Urinary bladder (tissue), 4 donors: ENCODE measurements at places on chromosomes 6 and 20. TPM values are rescaled to one million over a fixed set of nuclear protein-coding genes. Genes with fewer than 3 reads are reported as not detected.

DNA sequence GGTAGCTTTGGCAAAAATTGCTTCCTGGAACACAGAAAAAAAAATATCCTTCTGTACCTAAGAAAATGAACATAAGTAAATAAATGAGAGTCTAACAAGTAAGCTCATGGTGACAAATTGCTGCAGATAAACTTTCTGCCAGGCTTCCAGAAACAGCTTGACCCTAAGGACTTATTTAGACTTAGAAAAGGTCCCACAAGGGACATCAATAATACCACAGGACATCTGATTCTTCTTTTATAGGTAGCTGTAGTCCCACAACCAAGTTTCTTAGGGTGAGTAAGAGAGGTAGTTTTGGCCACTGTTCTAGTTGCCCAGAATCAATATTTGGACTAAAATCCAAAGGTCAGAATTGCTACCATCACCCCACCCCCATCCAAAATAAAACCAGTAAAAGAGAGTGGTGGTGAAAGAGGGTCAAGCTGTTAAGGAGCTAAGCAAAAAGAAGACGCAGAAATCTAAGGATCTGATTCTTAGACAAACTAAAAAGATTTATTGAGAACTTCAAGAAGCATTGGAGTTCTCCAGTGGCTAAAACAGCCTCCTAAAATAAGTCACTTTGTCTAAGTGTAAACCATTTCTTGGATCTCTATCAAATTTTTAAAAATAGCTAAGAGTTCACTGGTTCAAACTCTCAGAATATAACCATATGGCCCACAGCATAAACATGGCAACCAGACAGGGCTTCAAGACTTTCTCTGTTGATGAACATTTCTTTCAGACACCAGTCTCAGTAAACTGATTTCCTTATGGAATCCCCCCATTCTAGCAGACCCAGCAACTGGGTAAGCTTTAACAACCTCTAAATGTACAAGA is 180.6 kb downstream of the PTPRK start:
- DNase-seq, result no peak

- no peak for DNase-seq
Observed at GRCh38 chr6:129707028-129707427, 2.9 kb downstream of the ARHGAP18 start.

PKHD1 gene
- total RNA-seq, result 3.6 TPM

DNA sequence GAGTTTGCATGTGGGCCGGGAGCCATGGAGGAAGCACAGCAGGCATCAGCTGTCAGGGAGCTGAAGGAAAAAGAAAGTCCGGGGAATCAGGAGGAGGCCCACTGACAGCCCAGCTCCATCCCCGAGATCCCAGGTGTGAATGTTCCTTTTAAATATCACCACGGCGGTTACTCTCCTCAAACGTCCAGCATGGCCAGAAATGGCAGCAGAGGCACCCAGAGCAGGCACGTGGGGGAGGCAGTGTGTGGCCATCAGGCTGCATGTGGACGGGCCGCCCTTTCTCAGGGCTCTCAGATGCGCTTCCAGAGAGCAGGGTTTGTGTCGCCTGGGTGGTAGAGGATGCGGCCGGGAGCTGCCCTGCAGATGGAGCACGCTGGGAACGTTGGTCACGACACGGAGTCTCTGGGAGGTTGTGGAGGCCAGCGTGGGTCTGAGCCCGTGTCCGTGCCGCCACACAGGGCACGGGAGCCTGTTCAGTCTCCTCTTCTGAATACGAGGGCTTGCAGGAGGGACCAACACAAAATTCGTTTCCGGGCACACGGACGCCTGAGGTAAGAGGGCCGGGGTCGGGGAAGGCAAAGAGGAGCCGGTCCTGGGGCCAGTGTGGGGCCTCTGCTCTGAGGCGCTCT is 45.3 kb upstream of the DACT2 start:
- DNase-seq, result no peak

CLPSL2 gene
- not detected for total RNA-seq

ADGRF5 gene
- 41.3 TPM for total RNA-seq

MAK gene
- total RNA-seq, result 0.05 TPM

DNA sequence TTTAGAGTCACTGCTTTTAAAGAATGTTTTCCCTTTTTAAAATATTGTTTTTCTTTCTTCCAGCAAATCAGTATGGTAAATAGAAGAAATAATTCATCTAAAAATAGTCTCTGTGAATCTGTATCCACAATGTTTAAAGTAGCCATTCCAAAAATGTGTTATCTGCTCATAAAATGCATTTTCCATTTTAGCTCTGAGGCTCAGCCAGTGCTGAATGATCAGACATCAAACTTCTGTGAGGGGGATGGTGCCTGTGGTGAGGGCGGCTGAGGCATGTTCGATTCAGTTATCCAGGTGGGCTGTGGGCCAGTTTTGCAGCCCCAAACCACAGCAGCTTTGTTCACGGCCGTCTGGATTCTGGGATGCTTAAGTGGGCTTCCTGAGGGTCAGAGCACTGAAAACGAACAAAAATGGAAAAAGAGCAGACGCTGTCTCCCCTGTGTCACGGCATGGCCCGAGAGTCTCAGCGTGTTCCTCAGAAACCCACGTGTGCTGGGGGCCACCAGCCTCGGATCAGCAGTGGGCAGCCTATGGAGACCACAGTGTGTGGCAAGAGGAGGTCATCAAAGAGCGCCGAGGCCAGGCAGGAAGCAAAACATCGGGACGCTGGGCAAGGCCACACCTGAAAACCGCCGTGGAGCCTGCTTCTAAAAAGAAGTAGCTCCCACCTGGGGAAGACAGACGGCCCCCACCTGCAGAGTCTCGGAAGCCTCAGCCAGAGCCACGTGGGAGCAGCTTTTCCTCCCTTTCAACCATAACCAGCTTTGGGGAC is 134.9 kb upstream of the THBS2 start:
- DNase-seq, result no peak

SLC22A7 gene
- total RNA-seq, result not detected

DNA sequence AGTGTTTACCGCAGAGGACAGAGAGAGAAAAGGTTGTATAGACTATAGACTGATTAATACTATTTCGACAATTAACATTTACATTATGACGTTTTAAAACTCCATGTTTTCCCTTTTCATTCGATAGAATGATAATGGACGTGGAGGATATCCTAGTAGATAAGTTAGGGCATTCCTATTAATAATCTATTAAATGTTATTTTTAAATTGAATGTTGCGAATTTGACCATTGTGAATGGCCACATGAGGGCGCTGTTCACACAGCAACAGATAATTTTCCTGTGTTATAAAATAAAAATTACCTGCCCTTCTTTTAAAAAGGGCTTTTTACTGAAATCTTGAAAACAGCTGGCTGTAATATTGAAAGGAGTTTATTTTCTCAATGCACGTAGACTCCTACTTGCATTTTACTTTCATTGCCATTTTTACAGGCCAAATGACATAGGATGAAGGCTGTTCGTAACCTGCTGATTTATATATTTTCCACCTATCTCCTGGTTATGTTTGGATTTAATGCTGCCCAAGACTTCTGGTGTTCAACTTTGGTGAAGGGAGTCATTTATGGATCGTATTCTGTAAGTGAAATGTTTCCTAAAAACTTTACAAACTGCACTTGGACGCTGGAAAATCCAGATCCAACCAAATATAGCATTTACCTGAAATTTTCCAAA is 3.3 kb downstream of the ADGRB3 start:
- no peak for DNase-seq

- DNase-seq, result no peak
Observed at GRCh38 chr20:39358052-39358451, 395.9 kb downstream of the DHX35 start.

- DNase-seq, result no peak
Observed at GRCh38 chr6:27139756-27140579, 107.5 kb upstream of the PRSS16 start.

DNA sequence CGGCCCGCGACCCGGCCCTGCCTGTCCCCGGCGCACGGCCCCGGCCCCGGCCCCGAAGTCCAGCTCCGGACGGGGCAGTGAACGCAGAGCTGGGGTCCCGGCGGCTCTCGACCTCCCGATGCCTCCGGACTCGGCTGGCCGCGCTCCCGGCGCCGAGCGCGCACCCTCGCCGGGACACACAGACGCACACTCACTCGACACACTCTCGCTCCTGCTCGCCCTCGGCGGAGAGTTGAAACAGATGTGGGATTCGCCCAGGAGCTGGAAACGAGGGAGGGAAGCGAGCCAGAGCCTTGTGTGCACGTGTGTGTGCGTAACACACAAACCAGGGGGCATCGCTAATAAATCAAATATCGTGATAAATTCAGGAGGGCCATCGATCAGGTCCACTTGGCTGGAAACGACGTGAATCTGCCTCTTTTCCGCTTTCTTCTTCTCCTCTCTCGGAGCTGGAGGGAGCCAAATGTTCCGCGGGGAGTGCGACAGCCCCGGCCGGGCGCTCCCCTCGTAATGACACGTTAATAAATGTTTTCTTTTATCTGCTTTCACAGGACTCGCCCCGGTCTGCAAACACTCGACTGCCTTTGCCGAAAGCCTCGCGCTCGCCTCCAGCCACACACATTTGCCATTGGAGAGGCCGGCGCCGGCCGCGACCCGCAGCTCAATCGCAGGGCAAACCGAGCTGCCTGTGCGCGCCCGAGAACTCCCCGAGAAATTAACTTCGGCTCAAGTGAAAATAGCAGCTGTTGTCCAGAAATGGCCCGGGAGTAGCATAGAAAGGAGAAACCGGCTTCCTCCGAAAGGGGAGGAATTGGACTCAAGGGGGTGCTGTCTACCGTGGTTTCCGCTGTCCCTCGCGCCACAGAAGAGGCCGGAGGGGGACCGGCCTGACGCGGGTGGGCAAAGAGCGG is 828 bp upstream of the SULF2 start:
- DNase-seq, result peak; percentile 79

FAM83D gene
- total RNA-seq, result 11.4 TPM

DNA sequence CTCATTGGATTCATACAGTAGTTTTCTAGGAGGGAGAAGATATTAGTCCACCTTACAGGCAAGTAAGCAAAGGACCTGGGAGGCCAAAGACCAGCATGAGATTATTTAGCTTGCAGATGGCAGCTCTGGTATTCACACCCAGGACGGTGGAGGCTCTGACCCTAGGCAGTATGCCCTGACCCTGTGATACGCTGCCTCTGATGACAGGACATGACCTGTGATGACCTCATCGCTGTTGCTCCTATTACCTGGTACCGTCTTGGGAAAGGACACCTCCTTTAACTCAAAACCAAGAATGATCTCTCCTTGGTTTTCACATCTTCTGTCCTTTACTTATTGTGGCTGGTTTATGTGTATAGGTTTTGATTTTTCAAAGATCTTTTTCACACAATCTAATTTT is 298.6 kb downstream of the CLIC5 start:
- no peak for DNase-seq

NRSN1 gene
- 0.90 TPM for total RNA-seq

DNA sequence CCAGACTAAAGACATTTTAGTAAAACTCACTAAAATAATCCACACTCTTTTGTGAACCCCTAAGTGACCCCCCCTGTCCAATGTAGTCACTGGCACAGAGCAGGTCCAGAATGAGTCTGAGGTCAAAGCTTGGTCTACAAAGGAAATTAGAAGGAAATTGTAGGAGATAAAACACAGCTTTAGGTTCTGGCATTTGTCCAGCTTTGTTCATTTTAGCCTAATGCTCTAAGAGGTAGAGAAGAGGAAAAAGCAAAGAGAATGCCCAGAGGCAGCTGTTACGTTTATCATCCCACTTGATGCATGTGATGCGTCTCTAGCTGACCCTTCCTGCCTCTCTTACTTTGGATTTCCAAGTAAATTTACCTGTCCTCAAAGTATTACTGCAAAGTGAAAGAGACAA is 62.5 kb downstream of the CNKSR3 start:
- peak; percentile 70 for DNase-seq

GRCh38 chr6:136031982-136032381 is 180.5 kb downstream of the PDE7B start:
- no peak for DNase-seq

SOD2 gene
- 103 TPM for total RNA-seq

- no peak for DNase-seq
Observed at GRCh38 chr6:17006543-17006942, 95.3 kb upstream of the STMND1 start.

SDCBP2 gene
- 1.9 TPM for total RNA-seq

OOEP gene
- not detected for total RNA-seq

DNA sequence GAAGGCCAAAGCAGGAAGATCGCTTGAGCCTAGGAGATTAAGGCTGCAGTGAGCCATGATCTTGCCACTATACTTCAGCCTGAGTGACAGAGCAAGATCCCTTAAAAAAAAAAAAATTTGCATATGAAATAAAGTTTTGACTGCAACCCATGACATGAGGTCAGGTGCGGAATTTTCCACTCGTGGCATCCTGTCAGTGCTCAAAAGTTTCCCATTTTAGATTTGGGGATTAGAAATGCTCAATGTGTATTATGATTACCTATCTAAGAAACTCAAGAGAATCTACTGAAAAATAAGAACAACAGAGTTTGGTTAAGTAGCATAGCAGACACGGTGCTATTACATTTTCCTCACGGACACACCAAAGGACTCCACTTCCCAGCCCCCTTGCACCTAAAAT is 11.7 kb downstream of the SLC23A2 start:
- no peak for DNase-seq

GRCh38 chr20:33410081-33410742 is 8.9 kb upstream of the CDK5RAP1 start:
- DNase-seq, result no peak

NAA20 gene
- 42.3 TPM for total RNA-seq

- peak; percentile 17 for DNase-seq
Observed at GRCh38 chr6:121437851-121438651, 2.6 kb downstream of the GJA1 start.

HRH3 gene
- total RNA-seq, result 0.16 TPM

DNA sequence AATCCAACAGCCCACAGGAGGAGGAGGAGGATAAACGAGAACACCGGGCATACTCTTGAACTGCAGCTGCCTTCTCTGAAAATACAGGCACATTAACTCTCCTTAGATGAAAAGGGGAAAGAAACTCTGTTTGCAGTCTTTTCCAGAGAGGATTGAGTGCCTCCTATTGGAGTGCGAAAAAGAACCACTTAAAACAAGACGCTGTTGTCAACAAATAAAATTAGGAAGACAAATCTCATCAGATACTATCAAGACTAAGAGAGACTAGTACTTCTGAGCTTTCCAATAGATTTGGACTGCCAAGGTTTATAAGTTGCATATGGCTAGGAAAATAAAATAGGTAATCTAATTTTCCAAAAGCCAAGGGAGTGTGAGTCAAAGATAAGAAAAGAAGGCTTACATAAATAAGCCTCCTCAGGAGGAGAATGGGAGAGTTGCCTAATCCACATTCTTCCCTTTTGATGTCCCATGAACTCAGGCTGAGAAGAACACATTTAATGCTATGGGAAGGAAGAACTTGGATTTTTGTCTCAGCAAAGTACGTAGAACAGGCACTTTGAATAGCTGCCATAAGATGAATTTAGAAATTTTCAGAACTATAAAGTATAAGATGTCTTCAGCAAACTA is 154.7 kb downstream of the ARHGAP18 start:
- no peak for DNase-seq

DNA sequence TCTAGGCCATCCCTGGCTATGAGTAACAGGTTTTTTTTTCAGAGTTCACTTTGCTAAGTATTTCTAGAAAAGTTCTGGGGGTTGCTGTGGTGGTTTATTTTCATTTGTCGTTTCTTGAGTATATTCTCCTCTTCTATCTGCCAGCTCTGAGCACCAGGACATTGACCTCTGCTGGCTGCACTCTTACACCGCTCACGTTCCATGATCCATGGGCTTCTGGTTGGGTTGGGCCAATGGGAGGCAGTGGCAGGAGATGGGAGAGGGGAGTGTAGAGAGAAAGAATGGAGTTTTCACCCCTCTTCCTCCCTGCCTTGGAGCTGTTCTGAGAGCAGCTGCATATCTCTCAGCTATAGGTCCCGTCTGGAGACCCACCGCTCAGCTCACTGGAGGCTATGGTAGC is 161.0 kb upstream of the ATXN1 start:
- DNase-seq, result no peak

GRCh38 chr6:160106701-160107100 is 14.9 kb upstream of the SLC22A1 start:
- DNase-seq, result no peak
